ENCODE measurements at places on chromosomes 13 and 19. TPM values are rescaled to one million over a fixed set of nuclear protein-coding genes. Genes with fewer than 3 reads are reported as not detected.

The WDR18 gene
- total RNA-seq: 54.1 TPM

GRCh38 chr13:66503890-66504289, 726.2 kb downstream of the PCDH9 start:
- DNase-seq: no peak

DNA sequence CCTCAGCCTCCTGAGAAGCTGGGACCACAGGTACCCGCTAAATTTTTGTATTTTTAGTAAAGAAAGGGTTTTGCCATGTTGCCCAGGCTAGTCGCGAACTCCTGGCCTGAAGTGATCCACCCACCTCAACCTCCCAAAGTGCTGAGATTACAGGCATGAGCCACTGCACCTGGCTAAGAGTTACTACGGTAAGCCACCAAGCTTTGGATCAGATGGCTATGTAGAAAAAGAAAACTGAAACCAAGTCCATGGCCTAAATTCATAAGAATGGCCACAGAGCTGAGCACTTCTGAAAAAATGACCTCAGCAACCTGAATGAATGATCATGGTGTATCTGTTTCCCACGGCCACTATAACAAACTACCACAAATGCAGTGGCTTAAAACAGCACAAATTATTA, 9.4 kb downstream of the OPA3 start:
- no peak for DNase-seq

- no peak for DNase-seq
Measured at GRCh38 chr19:1979642-1980041, 35.9 kb downstream of the BTBD2 start.

DNA sequence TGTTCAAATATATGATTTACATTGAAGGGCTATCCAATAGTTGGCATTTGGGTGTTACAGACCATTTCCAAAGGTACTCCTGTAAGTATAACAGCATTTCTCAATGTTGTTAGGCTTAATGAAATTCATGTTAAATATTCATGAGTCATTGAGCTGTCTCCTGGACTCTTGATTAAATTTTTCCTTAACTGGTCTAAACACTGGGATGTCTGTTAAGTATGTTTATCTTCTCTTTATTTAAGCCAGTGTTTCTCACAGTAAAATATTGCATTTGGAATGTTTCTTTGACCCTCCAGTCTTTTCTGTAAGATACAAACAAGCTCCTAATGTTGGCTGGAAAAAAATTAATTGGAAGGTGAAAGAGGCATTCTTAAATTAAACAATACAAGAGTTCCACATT, 402.5 kb upstream of the HTR2A start:
- no peak for DNase-seq

- DNase-seq: no peak
Measured at GRCh38 chr13:41554626-41555386, 97.5 kb downstream of the RGCC start.

The GGN gene
- not detected for total RNA-seq

The LINGO3 gene
- 1.4 TPM for total RNA-seq

The NHLRC3 gene
- total RNA-seq: 42.3 TPM

- DNase-seq: no peak
Measured at GRCh38 chr13:73693215-73693614, 441.0 kb downstream of the KLF12 start.

- no peak for DNase-seq
Measured at GRCh38 chr13:50599927-50600326, 243.6 kb downstream of the DLEU7 start.

The PLK5 gene
- total RNA-seq: not detected

GRCh38 chr19:38057959-38058690, 151.1 kb downstream of the SIPA1L3 start:
- no peak for DNase-seq

GRCh38 chr19:38004186-38004520, 97.1 kb downstream of the SIPA1L3 start:
- DNase-seq: no peak

DNA sequence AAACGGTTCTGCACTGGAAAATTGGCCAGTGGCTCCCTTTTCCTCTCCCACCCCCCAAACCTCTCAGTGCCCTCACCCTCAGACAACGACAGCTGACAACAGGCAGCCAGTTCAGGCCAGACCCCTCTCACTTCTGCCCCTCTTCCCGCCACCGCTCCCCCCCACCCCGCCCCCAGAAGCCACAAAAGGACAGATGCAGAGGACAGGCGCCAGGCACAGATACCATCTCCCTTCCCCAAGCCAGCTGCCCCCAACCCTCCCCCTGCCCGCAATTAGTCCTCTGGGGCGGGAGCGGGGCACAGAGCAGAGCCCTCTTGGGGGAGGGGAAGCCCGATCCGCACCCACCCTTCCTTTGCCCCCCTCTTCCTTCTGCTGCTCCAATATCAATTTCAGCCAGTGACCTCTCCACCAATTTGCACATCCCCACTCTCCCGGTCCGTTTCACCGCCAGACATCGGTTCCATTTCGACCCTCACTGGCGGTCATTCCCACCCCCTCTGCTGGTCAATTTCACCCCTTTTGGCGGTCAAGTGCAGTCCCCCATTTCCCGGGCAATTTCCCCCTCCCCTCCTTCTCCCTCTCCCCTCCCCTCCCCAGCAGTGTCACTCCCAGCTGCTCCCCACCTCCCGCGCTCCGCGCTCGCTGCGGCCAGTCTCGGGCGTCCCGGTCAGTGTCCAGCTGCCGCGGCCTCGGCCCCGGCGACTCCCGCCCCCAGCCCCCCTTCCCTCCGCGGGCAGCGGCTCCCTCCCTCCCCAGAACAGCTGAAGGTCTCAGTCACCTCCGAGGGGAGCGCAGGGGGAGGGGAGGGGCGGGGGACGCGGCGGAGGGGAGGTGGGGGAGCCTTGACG, at the start of gene SHD:
TSS of gene SHD (plus strand) at position 848 of the 848 bp plus-strand sequence. CDS start 798 bp downstream, outside the sequence.
- DNase-seq: no peak

GRCh38 chr13:73742982-73743381, 391.2 kb downstream of the KLF12 start:
- no peak for DNase-seq

The CCL25 gene
- total RNA-seq: not detected

GRCh38 chr13:23147827-23148226, 33.0 kb upstream of the SGCG start:
- no peak for DNase-seq

DNA sequence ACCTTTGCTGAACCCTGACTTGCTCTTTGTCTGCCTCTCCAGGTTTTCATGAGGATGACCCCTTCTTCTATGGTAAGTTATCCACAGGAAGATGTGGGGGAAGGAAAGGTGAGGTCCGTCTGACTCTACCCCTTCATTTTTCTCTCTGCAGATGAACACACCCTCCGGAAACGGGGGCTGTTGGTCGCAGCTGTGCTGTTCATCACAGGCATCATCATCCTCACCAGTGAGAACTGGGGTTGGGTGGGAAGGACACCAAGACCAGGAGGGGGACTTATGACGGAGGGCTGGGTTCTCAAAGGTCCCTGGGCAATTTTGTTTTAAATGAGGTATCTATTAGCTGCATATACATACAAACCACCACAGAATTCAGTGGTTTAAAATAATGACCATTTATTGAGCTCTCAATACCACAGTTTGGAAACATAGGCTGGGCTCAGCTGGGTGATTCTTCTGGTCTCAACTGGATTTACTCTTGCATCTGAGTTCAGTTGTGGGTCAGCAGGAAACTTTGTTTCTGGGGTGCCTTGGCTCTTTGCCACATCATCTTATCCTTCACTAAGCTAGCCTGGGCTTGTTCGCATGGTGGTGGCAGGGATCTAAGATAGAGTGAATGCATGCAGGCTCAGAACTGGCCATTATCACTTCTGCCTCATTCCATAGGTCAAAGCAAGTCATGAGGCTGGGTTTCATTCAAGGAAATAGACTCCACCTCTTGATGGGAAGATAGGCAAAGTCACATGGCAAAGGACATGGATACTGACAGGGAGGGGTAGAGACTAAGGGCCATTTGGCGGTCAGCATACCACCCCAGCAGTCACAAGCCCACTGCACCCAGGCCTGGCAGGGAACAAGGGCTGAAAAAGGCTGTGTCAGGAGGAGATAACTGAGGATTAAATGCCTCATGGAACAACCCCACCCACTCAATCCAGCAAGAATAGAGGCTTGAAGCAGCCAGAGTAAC, 11.8 kb downstream of the FXYD5 start:
- no peak for DNase-seq

- no peak for DNase-seq
Measured at GRCh38 chr19:50349277-50350057, 16.0 kb downstream of the NAPSA start.

The DDA1 gene
- total RNA-seq: 32.2 TPM

GRCh38 chr13:79346300-79346914, 59.6 kb downstream of the RBM26 start:
- DNase-seq: no peak

The MCF2L gene
- 30.3 TPM for total RNA-seq

- no peak for DNase-seq
Measured at GRCh38 chr13:78875792-78876580, 217.0 kb upstream of the OBI1 start.

The SLITRK6 gene
- total RNA-seq: not detected

- peak; percentile 40 for DNase-seq
Measured at GRCh38 chr19:18271433-18271841, 2.8 kb downstream of the IQCN start.

The SULT2A1 gene
- total RNA-seq: not detected

GRCh38 chr19:41944336-41944735, 14.8 kb downstream of the RABAC1 start:
- no peak for DNase-seq

The GADD45B gene
- total RNA-seq: 108 TPM

The KMT5C gene
- total RNA-seq: 21.8 TPM

DNA sequence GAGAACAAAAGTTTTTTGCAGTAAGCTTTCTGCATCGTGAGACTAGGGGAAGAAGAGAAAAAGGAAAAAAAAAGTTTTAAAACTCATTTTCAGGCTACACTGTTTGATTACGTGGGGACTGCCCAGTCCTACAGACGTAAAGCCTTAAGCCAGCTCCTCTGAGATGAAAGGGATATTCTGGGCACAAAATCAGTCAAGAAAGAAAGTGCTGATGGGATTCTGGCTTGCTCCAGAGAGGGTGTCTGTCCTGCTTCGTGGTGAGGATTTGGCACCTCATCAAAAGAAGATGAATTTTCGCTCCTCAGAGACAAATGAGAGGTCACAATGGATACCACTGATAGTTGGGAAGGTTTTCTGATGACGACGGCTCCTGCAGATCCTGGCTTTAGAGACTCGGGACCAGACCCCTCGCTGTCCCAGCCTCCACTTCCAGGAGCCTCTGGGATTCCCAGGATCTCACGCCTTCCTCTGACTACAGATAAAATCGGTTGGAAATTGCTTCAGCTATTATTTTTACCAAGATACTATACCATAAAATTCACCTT, 9.7 kb downstream of the TEX29 start:
- no peak for DNase-seq
